OCI-M1 (cell line): ENCODE measurements at places on chromosomes 13 and 19.
A peak's percentile ranks its signal among the peaks of the same experiment; 100 is the strongest.

DNA sequence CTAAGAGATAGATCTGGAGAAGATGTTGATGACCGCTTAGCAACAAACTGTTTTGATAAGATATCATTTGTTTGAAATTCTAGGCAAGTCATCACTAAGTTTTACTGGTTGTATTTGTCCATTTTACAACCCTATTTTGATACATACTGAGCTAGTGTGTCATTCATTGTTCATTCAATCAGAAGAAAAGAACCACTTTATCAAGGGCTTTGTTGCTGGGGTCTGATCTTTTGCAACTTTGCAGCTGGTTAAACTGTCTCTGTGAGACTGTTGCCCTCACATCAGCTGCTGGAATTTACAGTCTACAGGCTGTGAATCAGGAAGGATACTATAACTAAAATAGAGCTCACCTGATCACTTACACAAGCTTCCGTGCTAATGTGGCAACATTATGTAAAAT lies 290.5 kb downstream of the RFC3 start:
- no peak for DNase-seq

DNA sequence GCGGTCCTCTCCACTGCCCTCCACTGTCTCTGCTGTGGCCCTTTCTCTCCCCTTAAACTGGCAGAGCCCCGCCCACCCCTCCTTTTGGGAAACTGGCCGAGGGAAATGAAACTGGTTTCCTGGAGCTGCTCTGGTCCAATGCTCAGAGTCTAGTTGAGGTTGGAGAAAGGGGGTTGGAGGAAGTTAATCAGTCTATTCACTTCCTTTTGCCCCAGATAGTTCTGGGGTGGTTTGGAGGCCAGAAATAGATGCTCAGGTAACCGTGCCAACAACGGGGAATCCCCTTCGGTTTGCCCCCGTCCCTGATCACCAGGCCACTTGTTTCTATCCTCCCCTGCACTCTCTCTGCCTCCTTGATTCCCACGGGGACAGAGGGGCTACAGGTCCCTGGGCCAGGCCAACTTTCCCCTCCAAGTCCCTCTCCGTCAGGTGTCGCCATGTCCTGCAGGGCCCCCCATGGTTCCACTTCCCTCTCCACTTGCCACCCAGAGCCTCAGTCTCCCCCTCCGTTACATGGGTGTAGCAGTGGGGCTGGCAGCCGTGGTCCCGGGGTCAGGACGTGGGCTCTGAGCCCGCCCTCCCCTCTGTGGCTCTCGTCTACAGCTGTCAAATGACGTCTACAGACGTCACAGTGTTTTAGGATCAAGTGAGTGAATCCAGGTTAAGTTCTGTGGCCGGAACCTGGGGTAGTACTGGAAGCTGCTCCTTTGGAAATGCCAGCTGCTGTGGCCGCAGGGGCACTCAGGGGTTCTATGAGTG lies at the start of gene IL4I1:
TSS of gene IL4I1 (minus strand) at position 25 of the 759 bp plus-strand sequence. CDS start 727 bp downstream, outside the sequence.
- DNase-seq = peak; percentile 63

DNA sequence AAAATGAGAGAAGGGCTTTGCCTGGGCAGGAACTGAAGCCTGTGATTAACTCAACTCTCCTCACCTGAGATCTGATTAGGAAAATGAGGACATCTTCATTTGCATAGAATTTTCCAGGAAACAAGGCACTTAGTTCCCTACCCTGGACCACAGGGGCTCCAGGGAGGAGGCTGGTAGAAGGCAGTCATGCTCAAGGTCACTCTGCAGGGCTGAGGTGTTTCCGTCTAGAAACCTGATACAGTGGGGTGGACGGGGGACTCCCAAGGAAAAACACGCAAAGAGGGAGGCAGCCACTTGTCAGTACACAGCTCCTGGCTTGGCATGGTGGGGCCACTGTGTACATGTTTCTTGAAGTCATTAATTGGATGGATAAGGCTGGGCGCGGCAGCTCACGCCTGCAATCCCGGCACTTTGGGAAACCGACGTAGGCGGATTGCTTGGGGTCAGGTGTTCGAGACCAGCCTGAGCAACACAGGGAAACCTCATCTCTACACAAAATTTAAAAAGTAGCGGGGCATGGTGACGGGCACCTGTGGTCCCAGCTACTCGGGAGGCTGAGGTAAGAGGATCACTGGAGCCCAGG lies 6.0 kb downstream of the KLK14 start:
- no peak for DNase-seq

- no peak for DNase-seq
Measured at GRCh38 chr13:73335210-73335609, 276.4 kb downstream of the KLF5 start.

GRCh38 chr19:19077103-19077502 lies 13.3 kb downstream of the SLC25A42 start:
- DNase-seq = no peak

- no peak for DNase-seq
Measured at GRCh38 chr13:91804724-91805123, 406.3 kb downstream of the GPC5 start.

GRCh38 chr13:67630640-67631039 lies 400.5 kb upstream of the PCDH9 start:
- no peak for DNase-seq

GRCh38 chr19:2275588-2276428 lies 6.2 kb downstream of the PEAK3 start:
- no peak for DNase-seq

- DNase-seq = peak; percentile 1
Measured at GRCh38 chr13:112859817-112860190, 109.2 kb upstream of the MCF2L start.

- DNase-seq = no peak
Measured at GRCh38 chr19:30449078-30449590, 77.0 kb downstream of the ZNF536 start.

GRCh38 chr13:75180805-75181455 lies 301.0 kb downstream of the TBC1D4 start:
- no peak for DNase-seq
